EH (cell line): ENCODE measurements at places on chromosomes 3 and 15.
A peak's percentile ranks its signal among the peaks of the same experiment; 100 is the strongest.

- peak; percentile 54 for DNase-seq
Observed at GRCh38 chr3:138234401-138235179, 47.5 kb downstream of the ARMC8 start.

- peak; percentile 75 for DNase-seq
Observed at GRCh38 chr3:87082796-87083440, 92.0 kb upstream of the VGLL3 start.

DNA sequence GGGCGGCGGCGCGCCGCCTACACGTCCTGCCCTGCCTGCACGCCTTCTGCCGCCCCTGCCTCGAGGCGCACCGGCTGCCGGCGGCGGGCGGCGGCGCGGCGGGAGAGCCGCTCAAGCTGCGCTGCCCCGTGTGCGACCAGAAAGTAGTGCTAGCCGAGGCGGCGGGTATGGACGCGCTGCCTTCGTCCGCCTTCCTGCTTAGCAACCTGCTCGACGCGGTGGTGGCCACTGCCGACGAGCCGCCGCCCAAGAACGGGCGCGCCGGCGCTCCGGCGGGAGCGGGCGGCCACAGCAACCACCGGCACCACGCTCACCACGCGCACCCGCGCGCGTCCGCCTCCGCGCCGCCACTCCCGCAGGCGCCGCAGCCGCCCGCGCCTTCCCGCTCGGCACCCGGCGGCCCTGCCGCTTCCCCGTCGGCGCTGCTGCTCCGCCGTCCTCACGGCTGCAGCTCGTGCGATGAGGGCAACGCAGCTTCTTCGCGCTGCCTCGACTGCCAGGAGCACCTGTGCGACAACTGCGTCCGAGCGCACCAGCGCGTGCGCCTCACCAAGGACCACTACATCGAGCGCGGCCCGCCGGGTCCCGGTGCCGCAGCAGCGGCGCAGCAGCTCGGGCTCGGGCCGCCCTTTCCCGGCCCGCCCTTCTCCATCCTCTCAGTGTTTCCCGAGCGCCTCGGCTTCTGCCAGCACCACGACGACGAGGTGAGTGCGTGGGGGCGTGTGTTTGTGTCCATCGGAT lies 602 bp downstream of the TRIM71 start:
- no peak for DNase-seq

GRCh38 chr3:36786921-36787890 lies 22.9 kb upstream of the DCLK3 start:
- DNase-seq, result no peak

DNA sequence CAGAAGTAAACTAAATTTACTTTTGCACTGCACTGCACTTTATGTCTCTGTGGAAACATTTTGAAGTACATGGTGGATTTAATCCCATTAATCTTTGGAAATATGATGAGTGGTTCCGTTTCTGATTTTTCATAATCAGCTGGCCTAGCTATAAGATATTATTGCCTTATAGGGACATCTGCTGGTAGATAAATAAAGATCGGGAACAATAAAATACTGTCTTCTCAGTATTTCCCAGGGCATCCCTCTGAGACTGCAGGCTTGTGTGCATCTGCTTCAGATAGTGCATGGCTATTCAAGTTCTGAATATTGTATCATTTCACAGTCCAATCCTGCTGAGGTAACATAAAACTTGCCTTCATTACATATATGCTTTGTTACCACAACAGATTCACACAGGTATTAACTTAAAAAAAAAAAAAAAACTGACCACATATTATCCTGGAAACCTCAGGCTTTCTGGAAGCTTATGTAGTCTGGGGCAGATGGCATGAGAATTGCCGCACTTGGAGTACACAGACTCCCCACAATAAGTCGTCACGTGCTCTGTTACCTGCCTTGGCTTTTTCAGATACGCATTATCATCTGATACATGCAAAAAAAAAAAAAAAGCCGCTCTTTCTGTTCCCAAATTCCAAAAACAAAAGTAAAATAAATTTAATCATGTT lies 330.8 kb upstream of the AGTR1 start:
- DNase-seq, result peak; percentile 31

GRCh38 chr3:79568938-79569337 lies 198.9 kb downstream of the ROBO1 start:
- no peak for DNase-seq

DNA sequence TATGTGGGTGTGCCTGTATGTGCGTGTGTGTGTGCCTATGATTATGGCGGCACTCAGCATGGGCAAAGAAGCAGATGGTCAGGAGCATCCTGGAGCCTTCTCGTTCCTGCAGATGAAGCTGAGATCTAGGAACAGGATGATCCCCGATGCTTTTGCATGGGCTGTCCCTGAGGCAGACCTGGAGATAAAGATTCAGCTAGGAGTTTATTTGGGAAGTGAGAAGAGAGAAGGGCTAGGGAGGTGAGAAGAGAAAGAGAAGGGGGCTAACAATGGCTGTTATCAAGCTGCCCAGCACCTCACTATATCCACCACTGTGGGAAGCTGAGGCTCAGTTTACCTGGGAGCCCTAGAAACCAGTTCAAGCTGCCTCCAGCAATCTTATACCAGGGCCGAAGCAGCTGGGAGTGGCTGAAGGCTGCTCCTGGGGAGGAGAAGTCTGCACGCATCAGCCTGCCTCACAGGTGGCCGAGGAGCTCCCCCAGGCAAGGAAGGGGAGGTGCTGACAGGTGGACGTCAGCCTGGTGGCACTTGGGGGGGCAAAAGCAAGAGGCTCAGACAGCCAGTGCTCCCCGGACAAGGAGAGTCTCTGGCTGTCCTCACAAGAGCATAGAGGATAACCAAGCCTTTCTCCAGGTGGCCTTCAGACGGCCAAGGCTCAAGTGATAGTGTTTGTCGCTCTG lies 94.0 kb upstream of the IQSEC1 start:
- DNase-seq, result no peak

GRCh38 chr3:58191361-58191991 lies 19.3 kb downstream of the DNASE1L3 start:
- no peak for DNase-seq

- DNase-seq, result peak; percentile 78
Observed at GRCh38 chr3:133843634-133844033, 38.0 kb downstream of the SRPRB start.

GRCh38 chr15:72890043-72890442 lies 106.5 kb upstream of the ADPGK start:
- DNase-seq, result no peak

DNA sequence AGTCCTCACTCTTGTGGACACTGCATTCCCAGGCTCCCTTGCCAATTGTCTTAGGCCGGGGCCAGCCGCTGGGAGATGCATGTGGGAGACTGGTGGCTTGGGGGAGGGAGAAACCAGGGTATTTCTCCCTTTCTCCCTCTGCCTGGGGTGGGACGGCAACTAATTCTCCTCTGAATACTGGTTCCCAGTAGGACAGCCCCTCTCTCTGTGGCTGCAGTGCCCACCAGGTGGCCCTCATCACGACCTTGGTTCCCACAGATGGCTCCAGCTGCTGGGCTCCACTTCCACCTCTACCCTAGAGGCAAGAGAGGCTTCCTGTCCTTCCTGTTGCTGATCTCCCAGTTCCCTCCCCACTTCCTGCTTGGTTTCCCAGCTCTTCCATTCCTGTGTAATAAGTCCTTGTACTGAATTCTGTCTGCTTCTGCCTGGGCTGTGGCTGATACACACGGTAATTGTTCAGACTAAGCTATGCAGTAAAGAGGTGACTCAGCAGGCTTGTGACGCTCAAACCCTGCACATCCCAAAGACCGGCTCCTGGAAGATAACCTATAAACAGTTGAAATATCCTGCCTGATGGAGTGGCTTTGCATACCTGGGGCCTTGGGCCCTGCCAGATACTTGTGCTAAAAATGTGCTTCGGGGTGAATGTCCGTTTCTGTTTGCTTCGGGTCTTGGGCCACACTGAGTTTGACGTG lies 20.4 kb upstream of the COPG1 start:
- peak; percentile 94 for DNase-seq

DNA sequence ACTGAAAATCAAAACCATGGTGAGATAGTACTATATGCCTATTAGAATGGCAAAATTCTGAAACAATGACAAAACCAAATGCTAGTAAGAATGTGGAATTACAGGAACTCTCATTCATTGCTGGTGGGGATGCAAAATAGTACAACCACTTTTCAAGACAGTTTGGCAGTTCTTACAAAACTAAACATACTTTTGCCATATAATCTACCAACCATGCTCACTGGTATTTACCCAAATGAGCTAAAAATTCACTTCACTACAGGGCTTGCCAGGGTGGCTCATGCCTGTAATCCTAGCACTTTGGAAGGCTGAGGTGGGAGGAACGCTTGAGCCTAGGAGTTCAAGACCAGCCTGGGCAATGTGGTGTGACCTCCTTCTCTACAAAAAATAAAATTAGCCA lies 40.0 kb downstream of the MYO9A start:
- peak; percentile 45 for DNase-seq

DNA sequence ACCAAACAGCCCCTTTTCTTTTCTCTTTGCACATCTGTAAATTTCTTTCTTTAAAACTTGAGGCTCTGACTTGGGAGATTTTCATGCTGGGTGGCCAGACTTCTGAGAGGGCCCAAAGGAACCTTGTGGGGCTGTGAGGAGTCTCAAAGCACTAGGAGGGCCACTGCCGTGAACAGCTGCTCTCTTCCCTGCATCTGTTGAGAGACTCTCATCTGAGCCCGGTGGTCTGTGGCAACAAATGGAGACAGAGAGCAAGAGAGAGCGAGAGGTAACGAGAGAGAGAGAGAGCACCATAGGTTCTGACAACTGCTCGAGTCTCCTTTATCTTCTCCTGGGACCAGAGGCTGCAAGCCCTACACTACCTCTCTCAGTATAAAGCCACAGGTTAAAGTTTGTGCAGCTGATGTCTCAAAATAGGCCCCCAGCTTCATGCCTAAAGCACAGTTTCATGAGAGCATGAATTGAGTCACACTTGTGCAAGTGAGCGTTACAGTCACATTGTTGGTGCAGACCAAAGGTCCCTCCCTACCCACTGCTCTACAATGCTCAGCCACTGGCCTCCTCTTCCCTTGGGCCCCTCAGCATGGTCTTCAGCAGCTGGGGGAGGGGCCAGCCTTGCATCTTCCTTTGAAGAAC lies 60.7 kb downstream of the ZNF621 start:
- DNase-seq, result no peak

GRCh38 chr3:196650740-196651311 lies 11.3 kb downstream of the NRROS start:
- peak; percentile 99 for DNase-seq

DNA sequence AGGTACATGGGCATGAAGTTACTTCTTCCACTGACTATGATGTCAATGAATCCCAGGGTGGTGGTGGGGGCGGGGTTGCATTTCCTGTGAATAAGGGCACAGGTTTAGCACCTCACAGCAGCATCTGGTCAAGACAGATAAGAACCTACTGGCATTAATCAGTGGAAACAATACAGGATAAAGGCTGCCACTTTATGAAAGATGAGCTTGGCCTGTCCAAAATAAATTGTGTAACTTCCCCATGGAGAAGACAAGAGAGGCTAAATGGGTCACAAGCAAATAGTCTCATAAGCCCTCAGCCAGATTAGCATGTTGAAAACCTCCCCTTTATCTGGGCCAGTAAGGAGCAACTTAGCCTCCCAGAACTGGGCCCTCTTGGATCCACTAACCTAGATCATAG lies 27.4 kb upstream of the PLSCR2 start:
- no peak for DNase-seq

DNA sequence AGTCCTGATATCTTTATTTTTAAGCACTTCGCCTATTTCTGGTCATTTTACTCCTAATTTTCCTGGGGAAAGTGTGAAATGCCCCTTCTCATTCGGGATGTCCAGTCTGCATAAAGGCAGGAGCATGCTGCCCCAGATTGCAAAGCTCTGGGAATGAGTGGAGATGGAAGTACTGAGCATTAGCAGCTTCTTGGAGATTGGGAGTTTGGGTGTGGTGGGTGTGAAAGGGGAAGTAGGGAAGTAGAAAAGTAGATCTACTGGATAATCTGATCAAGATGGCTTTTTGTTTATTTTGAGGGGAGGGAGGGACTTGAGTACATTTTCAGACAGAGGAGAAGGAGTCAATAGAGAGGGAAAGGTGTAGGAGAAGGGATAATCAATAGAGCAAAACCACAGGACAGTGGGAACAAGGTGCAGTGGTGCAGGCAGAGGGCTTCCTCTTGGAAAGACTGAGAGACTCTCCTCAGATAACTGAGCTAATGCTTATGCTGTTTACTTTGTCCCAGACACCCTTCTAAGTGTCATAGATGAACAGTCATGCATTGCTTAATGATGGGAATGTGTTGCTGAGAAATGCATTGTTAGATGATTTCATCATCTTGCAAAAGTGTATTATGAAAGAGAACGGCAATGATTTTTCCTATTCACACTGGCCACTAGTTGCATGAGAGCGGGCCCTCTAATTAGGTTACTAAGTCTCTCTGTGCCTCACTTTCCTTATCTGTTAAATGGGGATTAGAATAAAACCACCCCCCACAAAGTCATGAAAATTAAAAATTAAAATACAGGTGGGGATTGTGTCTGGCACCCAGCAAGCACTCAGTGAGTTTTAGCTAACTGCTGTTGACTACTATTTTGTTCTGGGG lies 45.5 kb downstream of the PHLDB2 start:
- peak; percentile 96 for DNase-seq

- no peak for DNase-seq
Observed at GRCh38 chr3:167160781-167161180, 219.3 kb downstream of the ZBBX start.

GRCh38 chr15:98826658-98827057 lies 178.3 kb downstream of the IGF1R start:
- no peak for DNase-seq

DNA sequence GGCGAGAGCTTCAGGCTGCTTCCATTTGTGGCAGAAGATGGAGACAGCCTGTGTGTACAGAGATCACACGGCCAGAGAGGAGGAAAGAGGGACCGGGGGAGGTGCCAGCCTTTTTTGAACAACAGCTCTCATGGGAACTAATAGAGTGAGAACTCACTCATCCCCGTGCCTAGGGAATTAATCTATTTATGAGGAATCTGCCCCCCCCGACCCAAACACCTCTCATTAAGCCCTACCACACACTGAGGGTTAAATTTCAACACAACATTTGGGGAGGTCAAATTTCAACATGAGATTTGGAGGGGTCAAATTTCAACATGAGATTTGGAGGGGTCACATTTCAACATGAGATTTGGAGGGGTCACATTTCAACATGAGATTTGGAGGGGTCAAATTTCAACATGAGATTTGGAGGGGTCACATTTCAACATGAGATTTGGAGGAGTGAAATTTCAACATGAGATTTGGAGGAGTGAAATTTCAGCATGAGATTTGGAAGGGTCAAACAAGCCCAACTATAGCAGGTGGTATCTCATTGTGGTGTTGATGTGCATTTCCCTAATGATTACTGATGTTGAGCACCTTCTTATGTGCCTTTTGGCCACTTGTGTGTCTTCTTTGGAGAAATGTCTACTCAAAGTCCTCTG lies 20.6 kb upstream of the RFTN1 start:
- no peak for DNase-seq

GRCh38 chr15:75727851-75728715 lies 15.4 kb upstream of the CSPG4 start:
- peak; percentile 47 for DNase-seq

DNA sequence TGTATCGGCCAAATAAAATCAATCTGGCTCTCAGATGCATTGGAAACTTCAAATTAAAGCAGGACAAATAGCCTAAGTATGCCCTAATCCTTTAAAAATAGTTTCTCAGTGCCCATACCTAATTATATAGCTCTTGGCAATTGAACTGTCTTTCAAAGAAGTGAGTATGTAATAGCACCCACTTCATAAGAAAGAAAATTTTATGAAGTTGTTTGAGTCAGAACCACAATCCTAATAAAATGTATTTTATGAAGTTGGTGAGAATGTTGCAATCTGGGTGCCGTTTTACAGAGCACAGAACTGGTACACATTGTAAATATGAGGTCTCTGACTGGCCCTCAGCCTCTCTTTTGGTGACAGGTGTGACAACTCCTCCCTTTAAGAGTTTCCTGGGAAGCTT lies 45.4 kb downstream of the EPHB1 start:
- peak; percentile 7 for DNase-seq
